ENCODE measurements at places on chromosomes 12 and 14.

- no peak for DNase-seq
Observed at GRCh38 chr12:32997471-32997870, 100.9 kb upstream of the PKP2 start.

GRCh38 chr12:110312581-110313360 is 31.7 kb downstream of the ATP2A2 start:
- DNase-seq: no peak

GRCh38 chr14:94375552-94376107 is 12.8 kb downstream of the SERPINA1 start:
- no peak for DNase-seq

DNA sequence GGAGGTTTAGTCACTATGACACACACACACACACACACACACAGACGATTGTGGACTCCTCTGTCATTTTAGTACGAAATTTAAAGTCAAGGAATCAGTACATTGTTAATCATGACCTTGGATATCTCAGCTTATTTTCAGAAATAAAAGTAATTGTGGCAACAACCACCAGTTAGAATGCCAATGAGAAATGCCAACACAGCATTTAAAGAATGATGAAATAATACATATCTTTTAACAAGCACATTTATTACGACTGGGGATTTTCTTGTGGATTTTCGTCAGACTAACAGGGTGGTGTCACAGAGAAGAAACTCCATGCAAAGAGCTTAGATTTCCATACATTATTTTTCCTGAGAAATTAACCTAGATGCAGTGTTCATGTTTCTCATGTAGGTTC is 1289.4 kb downstream of the AACS start:
- DNase-seq: no peak

GRCh38 chr12:14213542-14213941 is 151.9 kb upstream of the ATF7IP start:
- no peak for DNase-seq

GRCh38 chr12:23888396-23889068 is 60.9 kb downstream of the SOX5 start:
- no peak for DNase-seq

GRCh38 chr12:1920971-1921370 is 2.5 kb upstream of the CACNA2D4 start:
- DNase-seq: no peak

DNA sequence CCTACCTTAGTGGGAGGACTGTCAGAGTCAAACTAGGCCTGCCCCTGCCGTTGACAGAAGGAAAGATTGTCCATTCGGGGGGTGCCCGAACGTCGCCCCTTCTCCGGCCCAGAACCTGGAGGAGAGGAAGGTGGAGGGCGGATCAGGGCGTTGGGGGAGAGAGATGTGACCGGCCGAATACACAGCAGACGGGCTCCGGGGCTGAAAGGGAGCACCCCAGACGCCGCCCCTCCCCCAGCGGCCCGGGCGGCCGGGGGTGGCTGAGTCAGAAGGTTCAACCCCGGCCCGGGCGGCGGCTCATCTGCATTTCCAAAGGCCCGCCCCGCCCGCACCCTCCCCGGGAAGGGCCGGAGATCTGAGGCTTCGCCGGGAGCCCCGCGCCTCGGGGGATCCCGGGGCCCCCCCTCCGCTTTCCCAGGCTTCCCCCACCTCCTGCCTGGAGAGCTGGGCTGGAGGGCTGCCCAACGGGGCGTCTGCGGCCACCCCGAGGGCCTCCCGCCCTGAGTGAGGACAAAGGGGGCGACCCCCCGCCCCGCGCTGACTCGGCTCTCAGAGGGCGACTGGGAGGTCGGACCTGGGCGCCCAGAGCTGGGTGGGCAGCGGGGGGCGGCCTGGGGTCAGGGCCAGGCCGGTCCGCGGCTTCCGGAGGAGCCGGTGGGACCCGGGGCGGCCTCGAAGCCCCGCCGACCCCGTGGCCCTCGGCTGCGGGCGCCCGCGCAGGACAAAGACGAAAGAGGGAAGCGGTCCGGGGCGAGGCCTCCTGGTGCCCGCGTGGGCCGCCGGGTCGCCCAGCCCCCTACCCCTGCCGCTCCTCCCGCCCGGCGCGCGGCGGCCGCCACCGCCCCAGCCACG is 3.7 kb upstream of the SETD1B start:
- DNase-seq: peak; percentile 87

GRCh38 chr12:68631227-68631626 is 20.5 kb downstream of the RAP1B start:
- DNase-seq: no peak

- no peak for DNase-seq
Observed at GRCh38 chr14:32090686-32091085, 13.6 kb downstream of the ARHGAP5 start.

GRCh38 chr12:107325075-107325608 is 231.8 kb upstream of the CRY1 start:
- DNase-seq: no peak

DNA sequence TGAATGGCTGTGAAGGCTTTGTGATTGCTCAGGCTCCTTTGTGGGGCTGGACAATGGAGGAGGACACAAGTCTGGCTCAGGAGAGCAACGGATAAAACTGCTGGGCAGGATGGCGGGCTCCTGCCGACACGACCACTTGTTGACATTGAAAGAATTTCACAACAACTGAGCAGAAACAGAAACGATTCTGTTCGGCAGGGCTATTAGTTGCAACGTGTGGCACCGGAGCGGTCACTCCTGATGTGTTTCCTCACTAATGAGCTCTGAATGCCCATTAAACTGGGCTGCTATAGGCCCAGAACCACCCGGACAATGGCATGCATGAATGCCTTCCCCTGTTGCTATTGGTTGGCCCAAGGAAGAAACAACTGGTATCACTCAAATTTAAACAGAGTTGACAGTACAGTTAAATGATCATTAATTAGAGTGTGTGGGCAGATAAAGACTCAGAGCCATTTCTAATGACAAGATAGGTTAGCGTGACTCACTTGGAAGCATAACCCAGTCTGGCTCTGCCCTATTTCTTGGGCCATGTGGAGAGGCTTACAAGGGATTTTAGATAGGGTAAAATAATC is 142.9 kb downstream of the ASCL1 start:
- peak; percentile 53 for DNase-seq

GRCh38 chr14:80718940-80719339 is 222.6 kb downstream of the CEP128 start:
- no peak for DNase-seq

- peak; percentile 77 for DNase-seq
Observed at GRCh38 chr14:77212943-77213678, 31.5 kb downstream of the TMEM63C start.

DNA sequence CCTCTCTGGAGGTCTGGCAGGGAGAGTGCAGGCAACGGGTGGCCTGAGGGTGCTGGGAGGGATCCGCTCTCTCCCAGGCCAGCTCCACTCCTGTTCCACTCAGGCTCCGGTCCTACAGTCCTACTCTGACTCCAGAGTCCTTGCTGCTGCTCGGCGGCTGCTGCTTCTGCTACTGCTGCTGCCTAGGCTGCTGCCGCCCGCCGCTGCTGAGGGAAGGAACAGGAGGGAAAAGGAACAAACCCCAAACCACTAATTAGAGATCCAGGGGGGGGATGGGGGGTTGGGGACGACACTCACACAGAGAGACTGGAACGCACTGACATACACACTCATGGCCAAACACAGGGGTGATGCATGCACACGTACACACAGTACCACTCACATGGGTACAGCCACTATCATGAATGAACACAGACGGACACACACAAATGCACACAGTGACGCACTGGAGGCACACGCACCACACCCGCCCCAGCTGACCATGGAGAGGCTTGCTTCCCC is at the start of gene SP7:
TSS of gene SP7 (minus strand) at position 174 of the 501 bp plus-strand sequence. CDS start 708 bp downstream, outside the sequence.
- no peak for DNase-seq

- DNase-seq: peak; percentile 65
Observed at GRCh38 chr14:91545946-91546716, 36.0 kb upstream of the PPP4R3A start.

- no peak for DNase-seq
Observed at GRCh38 chr12:24222968-24223367, 273.5 kb upstream of the SOX5 start.

- DNase-seq: peak; percentile 93
Observed at GRCh38 chr14:68580671-68581070, 212.2 kb downstream of the ZFP36L1 start.

GRCh38 chr14:55973285-55973800 is 144.9 kb upstream of the PELI2 start:
- no peak for DNase-seq

GRCh38 chr12:52280319-52280795 is 5.9 kb downstream of the KRT86 start:
- DNase-seq: no peak

DNA sequence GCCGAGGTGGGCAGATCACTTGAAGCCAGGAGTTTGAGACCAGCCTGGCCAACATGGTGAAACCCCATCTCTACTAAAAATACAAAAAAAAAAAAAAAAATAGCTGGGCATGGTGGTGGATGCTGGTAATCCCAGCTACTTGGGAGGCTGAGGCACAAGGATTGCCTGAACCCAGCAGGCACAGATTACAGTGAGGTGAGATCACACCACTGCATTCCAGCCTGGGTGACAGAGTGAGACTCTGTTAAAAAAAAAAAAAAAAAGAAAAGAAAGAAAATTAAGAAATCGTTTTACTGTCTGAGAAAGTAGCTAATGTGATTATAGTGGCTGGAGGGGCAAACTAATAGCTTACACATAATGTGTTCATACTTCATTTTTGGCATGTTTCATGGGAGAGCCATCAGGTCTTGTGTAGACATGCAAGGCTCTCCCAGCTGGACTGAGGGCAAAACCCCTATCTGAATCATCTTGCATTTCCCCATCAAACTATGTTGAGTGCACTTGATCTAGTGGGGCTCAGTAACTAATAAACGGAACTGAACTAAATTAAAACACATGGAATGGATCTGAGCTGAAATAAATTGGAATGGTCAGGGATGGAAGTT is 16.2 kb downstream of the KIF21A start:
- no peak for DNase-seq

DNA sequence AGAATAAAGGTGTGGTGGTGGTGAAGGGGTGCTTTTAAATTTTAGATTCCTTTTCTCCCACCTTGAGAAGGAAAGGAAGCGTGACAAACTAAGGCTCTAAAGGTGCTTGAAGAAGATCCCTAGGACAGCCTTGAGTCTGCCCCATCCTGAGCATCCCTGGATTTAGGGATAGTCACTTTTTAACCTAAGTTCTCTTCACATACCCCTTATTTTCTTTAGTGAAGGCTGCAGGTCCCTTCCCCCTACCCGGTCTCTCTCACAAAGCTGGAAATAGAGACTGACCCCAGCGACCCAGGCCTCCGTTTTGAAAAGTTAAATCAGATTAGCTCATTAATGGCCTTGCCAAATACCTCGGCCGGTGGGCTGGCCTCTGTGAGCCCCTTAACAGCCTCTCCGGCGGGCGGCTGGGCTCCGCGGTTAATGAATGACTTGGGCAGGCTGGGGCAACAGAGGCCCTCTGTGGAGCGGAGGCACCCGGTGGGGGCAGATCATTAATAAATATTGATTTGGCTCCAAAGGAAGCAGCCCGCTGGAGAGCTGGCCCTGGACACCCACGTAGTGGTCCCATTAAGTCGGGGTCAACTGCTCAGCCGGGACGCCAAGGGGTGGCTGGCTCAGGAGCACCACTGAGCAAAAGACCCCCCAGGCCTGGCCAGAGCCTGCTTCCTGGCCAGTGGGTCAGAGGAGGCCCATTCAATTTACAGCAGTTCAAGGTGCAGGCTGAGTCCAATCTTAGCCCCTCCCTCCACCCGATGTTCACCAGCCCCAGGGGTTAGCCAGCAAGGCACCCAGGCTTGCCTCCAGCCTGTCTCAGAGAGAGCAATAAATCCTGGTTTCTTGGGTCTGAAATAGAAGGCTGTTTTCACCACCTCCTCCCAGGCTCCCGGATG is 31.8 kb downstream of the PAH start:
- DNase-seq: no peak

DNA sequence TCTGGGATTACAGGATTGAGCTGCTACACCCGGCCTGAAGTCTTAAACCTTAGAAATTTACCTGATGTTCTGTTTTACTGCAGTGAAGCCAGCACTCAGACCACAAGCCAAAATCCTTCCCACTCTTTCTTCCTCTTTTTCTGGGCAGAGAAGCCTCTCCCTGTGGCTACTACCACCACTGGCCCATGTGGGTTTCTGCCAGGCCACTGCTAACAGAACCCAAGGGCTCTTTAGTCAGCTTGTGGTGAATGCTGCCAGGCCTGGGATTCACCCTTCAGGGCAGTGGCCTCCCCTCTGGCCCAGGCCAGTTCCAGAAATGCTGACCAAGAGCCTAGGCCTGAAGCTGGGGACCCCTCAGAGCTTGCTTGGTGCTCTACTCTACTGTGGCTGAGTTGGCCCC is 35.3 kb downstream of the GAS2L3 start:
- no peak for DNase-seq

DNA sequence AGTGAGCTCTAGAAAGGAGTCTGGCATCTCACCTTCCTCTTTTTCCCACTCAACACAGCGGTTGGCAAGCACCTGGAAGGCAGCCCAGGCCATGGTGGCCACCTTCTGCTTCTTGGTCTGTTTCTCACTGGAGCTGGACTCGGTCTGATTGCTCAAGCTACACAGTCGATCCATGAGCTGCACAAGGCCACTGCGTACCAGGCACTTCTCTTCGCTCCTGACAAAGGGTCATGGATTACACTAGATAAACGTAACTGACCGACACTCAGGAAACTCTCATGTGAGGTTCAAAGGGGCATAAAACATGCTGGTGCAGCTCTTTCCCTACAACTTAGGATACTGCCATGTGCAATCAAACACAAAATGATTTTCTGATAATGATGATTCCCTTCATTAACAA is 113.7 kb downstream of the TRAFD1 start:
- no peak for DNase-seq

DNA sequence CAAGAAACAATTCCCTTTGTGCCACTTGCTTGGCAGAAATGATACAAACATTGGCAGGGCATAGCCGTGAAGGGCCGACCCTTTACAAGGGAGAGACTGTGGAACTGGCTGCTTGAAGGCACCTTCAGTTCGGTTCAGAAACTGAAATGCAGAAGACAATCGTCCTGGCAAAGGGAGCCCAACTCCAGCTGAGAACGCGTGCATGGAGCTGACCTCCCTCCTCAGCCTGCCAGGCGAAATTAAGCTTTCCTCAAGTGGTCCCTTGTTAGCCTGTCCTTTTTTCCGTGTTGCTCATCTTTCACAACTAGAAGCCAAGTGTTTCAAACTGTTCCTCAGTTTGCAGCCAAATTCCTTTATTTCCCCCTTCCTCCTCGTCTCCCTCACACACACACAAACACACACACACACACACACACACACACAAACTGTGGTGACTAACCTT is 8.1 kb downstream of the LGR5 start:
- DNase-seq: no peak

GRCh38 chr14:74599321-74599761 is 12.7 kb downstream of the LTBP2 start:
- no peak for DNase-seq

Data from WERI-Rb-1 (cell line).